ENCODE measurements at places on chromosomes 16 and 17.

DNA sequence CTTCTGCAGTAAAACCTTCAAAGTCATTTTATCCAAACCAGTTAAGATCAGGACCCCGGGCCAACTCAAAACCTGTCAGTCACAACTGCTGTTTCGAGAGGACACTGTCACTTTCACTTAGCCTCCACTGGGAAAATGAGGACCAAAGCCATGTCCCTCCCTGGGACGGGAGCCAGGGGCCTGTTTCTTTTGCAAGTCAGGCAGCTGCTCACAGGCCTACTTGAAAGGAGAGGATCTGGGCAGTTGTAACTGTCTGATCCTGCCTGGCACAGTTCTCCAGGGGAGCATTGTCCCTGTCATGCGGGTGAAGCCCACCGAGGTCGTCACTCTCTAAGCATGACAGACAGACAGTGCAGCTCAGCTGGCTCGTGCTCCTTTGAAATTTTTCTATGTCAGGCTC lies 276.2 kb downstream of the NPIPA8 start:
- no peak for DNase-seq

DNA sequence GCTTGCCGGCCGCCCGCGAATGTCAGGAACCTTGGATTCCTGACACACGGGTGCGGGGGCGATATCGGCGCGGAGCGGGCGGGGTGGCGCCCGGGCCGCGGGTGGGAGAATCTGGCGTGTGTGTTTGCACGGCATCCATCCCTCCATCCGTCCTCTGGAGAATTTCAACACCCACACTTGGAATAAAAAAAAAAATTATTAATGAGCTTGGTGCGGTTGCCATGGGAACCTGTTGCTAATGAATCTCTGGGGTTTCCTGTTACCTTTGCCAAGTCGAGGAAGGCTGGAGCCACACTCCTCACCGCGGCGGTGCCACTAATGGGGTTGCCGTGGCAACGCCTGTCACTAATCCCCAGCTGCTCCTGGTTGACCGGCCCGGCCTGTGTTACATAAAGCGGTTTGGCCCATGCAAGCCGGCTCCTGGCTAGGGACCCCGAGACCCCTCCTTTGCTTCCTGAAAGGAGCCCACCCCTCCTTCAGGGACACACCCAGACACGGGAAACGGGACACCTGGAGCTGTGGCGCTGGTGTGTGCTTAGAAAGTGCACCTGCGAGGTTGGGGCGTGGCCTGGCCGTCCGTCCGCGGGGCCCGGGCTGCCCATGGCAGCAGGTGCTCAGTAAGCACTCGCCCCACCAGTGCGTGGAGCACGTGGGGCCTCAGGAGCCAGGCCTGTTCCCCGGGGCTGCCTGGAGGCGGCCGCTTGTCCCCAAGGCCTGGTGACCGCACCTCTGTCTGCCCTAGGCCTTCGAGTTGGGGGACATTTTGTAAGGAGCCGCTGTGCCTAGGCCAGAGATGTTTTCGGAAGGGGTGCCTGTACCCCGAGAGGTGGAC lies 14.6 kb downstream of the CACNA1H start:
- DNase-seq = no peak

- no peak for DNase-seq
Observed at GRCh38 chr16:47865337-47865855, 290.4 kb downstream of the ABCC12 start.

DNA sequence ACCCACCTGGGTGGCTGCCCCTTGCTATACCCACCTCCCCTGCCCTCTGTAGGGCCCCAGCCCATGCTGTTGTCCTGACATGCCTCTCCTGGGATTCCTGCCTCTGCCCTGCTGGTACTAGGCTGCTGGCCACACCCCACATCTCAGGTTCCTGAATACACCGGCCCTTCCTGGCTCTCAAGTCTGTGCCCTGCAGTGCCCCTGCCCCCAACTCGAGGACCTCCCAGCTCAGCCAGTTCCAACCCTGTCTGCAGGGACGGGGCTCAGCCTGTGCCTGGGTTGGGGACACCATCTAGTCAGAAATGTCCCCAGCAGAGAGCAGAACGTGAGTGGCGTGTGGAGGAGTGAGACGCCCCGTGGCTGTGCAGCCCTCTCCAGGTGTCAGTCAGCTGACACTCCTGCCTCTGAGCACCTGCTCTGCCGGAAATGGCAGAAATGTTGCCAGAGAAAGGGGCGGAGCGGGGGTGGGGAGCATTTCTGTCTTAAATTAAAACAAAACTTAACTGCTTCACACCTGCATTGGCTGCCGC lies 28.7 kb downstream of the ACSF3 start:
- DNase-seq = no peak

- no peak for DNase-seq
Observed at GRCh38 chr16:78134944-78135619, 35.6 kb downstream of the WWOX start.

GRCh38 chr17:82064433-82065192 lies 991 bp downstream of the DUS1L start:
- no peak for DNase-seq

DNA sequence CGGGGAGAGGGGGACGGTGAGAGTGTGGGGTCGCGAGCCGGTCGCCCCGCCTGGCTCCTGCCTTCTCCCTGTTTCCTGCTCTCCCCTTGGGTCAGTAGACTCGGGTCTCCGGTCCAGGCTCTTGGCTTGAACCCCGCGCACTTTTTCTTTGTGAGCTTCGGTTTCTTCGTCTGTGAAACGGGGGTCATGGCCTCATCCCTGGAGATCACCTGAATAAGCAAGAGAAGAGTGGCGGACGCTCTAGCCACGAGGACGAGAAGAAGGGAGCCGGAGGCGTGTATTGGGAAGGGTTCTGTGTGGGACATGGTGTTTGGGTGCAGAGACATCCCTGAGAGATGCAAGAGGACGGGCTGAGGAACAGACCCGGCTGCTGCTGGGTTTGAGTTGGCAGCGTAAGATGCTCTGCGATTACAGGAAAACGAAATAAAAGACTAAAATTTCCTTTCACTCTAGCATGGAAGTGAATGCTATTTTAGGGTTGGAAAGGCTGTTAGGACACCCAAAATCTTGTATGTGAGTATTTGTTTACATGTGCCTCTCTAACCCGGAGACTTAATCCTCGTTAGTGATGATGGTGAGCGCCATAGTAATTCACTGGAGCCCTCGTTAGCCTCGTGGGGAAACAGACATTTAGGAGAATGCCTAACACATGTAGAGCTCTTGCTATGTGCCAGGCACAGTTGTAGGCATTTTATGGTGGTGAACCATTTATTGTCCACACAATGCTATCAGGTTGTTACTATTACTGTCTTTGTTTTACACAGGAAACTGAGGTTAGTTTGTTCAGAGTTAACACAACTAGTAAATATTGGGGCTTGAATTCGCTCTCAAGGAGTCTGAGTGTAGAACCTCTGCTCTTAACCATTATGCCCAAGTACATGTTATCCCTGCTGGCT lies 646 bp downstream of the KIF22 start:
- no peak for DNase-seq

- no peak for DNase-seq
Observed at GRCh38 chr17:39098588-39098987, 52.8 kb downstream of the PLXDC1 start.

DNA sequence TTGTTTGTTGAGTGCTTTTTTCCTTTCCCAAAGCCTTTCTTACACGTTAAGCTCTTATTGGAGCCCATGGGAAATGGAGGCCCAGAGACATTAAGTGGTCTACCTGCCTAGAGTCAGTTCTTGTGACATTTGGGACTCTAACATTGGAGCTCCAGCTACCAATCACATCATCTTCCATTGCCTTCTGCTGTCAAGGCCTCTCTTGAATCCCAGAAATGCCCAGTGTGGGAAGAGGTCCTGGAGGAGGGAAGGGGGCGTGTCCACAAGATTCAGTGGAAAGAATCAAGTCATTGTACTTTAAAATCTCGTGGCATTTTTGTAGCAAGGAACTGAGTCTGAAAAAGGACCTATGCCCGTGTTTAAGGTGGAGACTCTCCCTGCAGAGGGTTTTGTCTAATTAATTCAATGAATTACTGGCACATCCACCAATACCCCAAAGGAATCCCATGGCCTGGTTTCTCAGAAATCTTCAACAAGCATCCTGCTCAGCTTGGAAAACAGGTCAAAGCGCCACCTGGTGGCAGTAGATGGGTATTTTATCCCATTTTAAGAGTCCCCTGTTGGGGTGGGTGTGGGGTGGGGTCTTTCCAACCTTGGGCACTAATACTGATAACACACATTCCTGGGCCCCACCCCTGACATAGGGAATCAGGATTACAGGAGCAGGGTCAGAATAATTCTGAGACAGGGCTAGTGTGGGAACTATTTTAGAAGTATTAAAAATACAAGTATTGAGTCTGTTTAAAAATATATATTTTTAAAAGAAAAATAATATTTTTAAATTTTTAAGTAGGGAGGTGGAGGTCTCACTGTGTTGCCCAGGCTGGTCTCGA lies 24.6 kb downstream of the GPT2 start:
- DNase-seq = peak; percentile 21

DNA sequence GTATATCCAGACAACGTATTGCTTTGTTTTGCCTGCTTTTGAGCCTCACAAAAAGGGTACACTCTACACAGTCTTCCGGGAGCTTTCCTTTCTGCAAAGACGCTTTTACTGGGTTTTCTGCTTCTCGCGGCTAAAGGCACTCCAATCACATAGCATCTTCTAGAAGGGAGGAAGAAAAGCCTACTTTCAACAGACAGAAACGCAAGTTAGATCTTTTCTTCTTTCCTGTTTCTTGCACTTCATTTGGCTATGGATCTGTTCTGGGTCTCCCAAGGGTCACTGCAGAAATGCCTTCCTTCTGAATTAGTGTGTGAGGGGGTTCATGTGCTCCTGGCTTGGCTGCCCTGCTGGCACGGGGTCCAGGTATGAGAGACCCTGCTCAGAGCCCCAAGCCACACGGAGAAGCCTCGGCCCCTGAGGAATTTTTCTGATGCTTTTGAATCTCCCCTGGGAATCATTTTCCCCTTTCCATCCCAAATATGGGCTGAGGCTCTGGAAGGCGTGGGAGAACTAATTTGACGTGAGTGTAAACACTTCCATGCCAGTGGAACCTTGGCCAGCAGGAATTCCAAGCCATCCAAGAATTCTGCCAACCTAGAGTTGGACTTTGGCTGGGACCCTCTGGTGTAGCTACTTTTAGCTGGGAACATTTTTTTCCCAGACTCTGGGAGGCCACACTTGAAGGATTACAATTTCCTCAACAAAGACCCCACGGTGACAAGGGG lies 49.6 kb upstream of the NKD1 start:
- DNase-seq = no peak

DNA sequence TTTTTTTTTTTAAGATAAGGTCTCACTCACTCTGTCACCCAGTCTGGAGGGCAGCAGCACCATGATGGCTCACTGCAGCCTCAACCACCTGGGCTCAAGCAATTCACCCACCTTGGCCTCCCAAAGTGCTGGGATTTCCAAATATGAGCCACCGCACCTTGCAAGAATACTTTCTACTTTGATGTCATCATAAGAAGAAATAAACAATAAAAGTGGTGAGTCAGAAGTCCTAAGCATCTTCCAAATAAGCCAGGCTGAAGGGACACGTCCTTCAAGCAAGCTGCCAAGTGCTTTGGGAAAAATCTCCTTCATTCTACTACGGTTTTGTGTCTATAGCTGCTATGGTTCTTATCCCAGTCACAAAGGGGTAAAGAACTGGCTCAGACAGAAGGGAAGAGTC lies 20.3 kb downstream of the HASPIN start:
- DNase-seq = peak; percentile 15

DNA sequence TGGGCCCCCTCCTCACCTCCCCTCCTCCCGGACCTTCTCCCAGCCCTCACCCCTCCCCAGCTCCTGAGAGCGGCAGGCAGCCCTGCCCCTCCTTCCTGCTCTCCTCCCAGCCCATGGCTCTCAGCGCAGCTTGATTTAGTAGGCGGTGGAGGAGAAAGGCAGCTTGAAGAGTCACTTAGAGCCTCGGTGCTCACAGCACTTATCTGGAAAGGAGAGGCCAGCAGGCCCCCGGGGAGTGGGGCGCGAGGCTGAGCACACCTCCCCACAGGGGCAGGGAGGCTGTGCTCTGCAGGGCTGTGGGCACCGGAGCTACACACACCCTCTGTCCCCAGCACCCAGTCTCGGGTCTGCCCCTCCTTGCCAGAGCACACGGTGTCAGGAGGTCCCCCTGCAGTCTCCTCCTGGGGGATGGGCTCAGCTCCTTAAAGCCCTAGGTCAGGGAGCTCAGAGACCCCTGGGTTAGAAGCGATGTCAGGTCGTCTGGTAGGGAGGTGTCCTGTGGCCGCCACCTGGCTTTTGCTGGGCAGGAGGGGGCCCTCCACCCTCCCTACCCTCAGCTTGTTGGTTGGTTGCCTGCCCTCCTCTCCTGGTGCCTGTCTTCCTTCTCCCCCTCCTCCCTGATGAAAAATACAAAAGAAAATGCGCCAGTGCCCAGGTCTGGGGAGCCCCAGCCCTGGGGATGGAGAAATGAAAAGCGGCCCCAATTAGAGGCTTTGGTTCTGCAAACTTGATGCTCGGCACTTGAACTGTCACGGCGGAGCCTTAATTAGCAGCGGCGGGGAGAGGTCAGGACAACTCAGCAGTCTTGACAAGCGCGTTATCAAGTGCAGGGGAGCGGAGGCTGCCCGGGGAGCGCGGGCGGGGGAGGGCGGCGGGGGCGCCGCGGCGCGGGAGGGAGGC lies 151.1 kb upstream of the GSE1 start:
- no peak for DNase-seq

DNA sequence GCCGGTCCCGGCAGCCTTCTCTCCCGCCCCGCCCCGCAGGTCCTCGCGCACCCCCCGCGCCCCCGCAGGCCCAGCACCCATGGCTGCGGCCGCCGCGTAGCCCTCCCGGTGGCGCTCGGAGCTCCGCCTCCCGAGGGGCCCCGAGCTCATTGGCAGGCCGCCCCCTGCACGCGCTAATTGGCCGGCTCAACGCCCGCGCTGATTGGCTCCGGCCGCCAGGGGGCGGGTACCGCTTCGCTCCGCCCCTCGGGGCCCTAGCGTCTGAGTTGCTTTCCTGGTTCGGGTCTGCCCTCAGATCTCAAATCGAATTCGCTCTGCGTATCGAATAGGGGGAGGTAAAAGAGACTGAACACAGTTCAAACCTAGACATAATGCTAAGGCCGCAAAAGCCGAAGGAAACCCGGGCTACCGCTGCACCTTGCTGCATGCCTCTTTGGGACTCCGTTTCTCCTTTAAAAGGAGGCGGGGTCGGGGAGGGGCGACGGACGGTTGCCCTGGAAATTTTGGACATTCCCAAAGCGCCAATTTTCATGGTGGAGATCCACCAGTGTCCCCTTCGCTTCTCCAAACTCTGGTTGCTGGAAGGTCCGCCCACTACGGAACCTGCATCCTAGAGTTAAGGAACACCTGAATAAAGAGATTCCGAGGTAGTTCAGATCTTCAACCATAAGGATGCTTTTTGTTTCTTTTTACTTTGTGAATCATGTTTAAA lies at the start of gene DEXI:
DEXI (minus strand) TSS at position 117 of the 712 bp plus-strand sequence. CDS start 463 bp downstream, outside the sequence.
- DNase-seq = peak; percentile 90

DNA sequence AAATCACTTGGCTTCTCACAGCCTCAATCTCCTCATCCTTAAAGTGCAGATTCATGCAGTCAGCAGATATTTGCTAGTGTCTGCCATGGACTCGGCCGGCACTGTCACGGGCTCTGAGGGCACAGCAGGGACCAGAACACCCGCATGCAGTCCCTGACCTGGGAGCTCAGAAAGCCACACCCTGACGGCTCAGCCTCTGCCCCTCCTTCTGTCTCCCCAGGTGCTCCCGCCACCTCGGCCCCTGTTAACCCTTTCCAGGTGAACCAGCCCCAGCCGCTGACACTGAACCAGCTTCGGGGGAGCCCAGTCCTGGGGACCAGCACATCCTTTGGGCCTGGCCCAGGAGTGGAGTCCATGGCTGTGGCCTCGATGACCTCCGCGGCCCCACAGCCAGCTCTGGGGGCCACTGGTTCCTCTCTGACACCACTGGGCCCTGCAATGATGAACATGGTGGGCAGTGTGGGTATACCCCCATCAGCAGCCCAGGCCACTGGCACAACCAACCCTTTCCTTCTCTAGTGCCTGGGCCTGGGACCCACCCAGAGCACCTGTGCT lies 28.7 kb downstream of the B9D1 start:
- DNase-seq = no peak

Measured in Caki2 (cell line).